Epithelial cell of proximal tubule (primary cell): ENCODE measurements at places on chromosomes 2 and 18.

- no peak for DNase-seq
Measured at GRCh38 chr2:33375054-33375453, 101.4 kb upstream of the RASGRP3 start.

GRCh38 chr2:28665041-28665704 lies 86.5 kb upstream of the PPP1CB start:
- DNase-seq: no peak

GRCh38 chr2:149145314-149146295 lies 107.1 kb downstream of the LYPD6B start:
- no peak for DNase-seq

DNA sequence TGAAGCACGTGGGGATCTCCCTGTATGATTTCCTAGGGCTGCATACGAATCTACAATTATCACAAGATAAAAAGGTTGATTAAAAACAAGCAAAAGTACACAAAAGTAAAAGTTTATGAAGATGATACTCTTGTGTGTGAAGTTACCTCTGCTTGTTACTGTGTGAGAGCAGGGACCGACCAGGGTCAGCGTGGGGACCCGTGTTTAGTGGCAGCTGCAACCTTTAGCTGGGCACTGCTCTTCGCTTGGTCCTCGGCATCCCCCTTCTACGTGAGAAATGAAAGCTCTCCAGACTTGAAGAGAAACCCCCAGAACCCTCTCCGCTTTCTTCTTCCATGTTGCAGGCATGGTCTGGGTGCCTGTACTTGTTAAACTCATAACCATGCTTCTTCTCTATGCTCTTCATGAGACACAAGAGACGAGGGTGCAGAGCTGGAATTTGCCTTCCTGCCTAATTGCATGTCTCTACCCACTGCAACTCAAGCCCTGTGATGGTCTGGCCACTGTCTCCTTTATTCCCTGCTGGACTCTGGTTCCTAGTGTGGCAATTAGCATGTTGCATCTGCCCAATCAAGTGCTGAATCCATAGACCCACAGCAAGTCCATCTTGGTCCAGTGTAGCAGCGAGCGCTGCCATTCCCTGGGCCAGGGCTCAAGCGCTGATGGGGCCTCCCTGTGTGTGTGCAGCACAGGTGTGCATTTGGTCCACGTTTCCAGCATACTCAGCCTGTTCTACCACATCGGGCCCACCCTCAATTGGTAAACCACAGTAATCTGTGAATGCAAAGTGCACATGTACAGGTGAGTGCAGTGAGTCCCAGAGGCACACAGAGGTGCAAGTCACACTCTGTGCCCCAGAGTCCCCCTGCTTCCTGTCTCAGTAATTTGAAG lies 88.5 kb downstream of the TWIST2 start:
- DNase-seq: no peak
